Heart left ventricle (tissue), 16 donors: ENCODE measurements at places on chromosomes 2 and 18. TPM values are rescaled to one million over a fixed set of nuclear protein-coding genes. Genes with fewer than 3 reads are reported as not detected.

DNA sequence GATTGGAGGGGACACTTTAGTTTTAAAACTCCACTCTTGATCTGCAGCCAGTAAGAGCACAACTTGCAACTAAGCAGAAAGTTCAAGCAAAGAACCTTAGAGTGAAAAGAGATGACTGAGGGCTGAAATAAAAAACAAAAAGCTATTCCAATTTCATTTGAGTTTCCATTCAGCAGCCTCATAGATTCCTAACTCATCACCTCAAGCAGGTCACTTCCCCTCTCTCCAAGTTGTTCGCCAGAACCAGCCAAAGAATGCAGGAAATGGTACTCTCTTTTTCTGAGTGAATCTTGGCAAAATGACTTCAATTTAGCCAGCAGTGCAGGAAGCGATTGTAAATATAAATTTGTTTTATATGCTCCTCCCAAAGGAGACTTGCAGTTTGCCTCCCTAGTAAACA lies 213.3 kb downstream of the SETBP1 start:
- no peak overlapping the region for H3K27ac ChIP-seq
- peaks cover 36% of the 10 kb centered on the region for H3K4me1 ChIP-seq
- no peak for DNase-seq
- no peaks in the 10 kb centered on the region for H3K36me3 ChIP-seq
- H3K27me3 ChIP-seq, result no peaks in the 10 kb centered on the region

- H3K4me3 ChIP-seq, result no peak overlapping the region
- H3K4me1 ChIP-seq, result peaks cover 23% of the 10 kb centered on the region
- peaks cover 11% of the 10 kb centered on the region for H3K36me3 ChIP-seq
Measured at GRCh38 chr2:105812180-105813044, 67.7 kb downstream of the NCK2 start.

- peak overlapping the region; percentile 83 for H3K4me3 ChIP-seq
- DNase-seq, result no peak
- H3K27me3 ChIP-seq, result no peaks in the 10 kb centered on the region
- peak overlapping the region; percentile 93 for H3K27ac ChIP-seq
Measured at GRCh38 chr2:196591621-196592022, 47.9 kb upstream of the CCDC150 start.

DNA sequence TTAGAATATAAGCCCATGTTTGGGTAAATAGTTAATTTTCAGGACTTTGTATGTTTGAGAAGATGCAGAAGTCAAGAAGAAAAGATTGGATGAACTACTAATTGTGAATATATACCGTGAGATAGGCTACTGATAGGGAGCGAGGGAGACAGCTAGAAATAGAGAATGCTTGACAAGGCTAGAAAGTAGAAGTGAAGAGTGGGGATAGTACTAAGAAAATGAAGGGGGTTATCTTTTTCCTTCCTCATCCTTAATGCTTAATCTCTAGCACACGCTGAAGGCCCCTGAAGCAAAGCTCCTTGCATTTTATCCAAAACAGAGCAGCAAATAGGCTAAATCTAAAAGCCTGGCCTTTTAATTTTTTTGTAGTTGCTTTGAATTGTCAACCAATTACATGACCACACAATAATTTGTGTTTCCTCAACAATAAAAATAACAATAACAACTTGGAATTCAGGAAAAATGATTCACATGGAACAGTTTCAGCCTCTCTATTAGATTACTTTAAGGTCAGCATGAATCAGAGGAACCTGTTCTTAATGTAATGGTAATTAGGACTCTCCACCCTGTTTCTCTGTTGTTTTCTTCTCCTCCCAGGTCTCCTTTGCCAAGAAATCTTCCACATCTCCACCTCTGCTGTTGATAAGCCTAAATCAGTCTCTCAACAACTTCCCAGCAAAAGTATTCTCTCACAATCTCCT lies 1071.3 kb upstream of the ZEB2 start:
- H3K27me3 ChIP-seq, result no peaks in the 10 kb centered on the region
- H3K27ac ChIP-seq, result no peak overlapping the region
- H3K4me1 ChIP-seq, result no peaks in the 10 kb centered on the region
- no peaks in the 10 kb centered on the region for H3K36me3 ChIP-seq
- no peak overlapping the region for H3K4me3 ChIP-seq

The SLC4A5 gene
- total RNA-seq, result 0.36 TPM

DNA sequence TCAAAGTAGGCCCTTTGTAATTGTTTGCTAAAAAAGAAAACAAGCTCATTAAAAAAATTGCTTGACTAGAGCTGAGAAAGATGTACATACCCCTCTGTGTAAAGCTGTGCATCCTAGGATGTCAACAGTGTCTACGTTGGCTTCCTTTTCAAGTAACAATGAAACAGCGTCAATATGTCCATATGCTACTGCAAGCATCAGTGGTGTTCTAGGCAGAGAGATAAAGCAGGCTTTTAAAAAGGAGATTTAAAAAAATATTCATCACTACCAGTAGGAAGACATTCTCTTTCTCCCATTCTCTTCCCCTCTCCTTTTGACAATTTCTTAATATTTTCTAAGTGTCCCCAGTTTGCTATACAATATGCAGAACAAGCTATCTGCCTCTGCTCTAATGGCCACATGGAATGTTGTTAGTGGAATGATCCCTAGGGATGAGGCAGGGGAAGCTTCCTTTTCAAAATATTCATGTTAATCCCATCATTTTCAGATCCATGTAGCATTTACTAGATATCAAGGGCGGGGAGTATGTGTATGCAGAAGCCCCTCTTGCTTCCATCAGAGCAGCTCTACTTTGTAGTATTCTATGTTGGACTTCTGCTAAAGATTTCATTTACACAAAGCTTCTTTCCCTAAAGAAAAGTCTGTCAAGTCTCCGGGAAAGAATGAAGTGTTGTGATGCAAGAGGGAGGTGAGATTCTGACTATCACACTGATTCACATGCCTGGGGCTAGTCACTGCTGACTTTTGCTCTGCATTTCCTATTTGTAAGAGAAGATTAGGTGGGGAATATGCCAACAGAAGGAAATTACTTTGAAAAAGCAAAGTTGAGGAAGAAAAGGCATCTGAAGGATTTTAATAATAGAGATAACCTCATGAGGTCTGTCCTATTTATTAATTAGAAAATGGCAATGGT lies 81.5 kb upstream of the PGAP1 start:
- peaks cover 3% of the 10 kb centered on the region for H3K36me3 ChIP-seq
- no peak overlapping the region for H3K4me3 ChIP-seq
- no peak for DNase-seq
- no peaks in the 10 kb centered on the region for H3K27me3 ChIP-seq
- H3K4me1 ChIP-seq, result peaks cover 9% of the 10 kb centered on the region
- H3K27ac ChIP-seq, result no peak overlapping the region

- no peaks in the 10 kb centered on the region for H3K36me3 ChIP-seq
- DNase-seq, result no peak
- no peaks in the 10 kb centered on the region for H3K27me3 ChIP-seq
- no peaks in the 10 kb centered on the region for H3K4me1 ChIP-seq
- H3K4me3 ChIP-seq, result no peak overlapping the region
- no peak overlapping the region for H3K27ac ChIP-seq
Measured at GRCh38 chr2:209960045-209960444, 42.4 kb upstream of the RPE start.

DNA sequence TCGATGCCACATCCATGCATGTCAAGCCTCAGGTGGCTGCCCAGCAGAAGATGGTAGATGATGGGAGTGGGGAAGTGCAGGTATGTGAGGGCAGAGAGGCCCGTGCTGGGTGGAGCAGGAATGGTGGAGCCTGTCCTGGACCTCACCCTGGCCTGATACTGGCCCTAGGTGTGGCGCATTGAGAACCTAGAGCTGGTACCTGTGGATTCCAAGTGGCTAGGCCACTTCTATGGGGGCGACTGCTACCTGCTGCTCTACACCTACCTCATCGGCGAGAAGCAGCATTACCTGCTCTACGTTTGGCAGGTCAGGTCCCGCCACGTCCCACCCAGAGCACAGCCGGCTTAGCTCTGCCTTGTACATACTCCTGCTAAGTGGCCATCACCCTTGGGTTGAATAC lies 13.0 kb downstream of the VIL1 start:
- no peaks in the 10 kb centered on the region for H3K27me3 ChIP-seq
- no peaks in the 10 kb centered on the region for H3K4me1 ChIP-seq
- H3K36me3 ChIP-seq, result no peaks in the 10 kb centered on the region
- H3K4me3 ChIP-seq, result no peak overlapping the region

DNA sequence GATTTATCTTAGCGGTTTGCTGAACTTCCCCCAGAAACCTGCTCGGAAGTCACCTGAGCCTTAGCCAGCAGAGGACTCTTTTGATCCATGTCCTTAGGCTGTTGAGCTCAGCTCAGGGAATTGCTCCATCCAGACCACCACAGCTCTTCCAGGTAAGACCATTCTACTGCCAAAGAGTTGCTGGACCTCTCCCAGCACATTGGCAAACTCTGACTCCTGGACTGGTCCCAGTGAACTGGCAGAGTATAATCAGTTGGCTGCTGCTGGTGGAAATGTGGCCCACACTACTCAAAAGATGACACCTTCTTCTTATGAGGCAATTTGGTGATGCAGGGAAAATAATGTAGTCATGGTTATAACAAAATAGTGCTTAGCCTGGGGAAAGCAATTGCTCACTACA lies 308.8 kb upstream of the FIGN start:
- DNase-seq, result peak; percentile 54
- H3K27me3 ChIP-seq, result no peaks in the 10 kb centered on the region
- no peak overlapping the region for H3K27ac ChIP-seq
- no peaks in the 10 kb centered on the region for H3K36me3 ChIP-seq
- no peaks in the 10 kb centered on the region for H3K4me1 ChIP-seq

- no peaks in the 10 kb centered on the region for H3K4me1 ChIP-seq
- no peaks in the 10 kb centered on the region for H3K27me3 ChIP-seq
- no peak overlapping the region for H3K27ac ChIP-seq
- H3K4me3 ChIP-seq, result no peak overlapping the region
Measured at GRCh38 chr2:80070587-80070986, 234.0 kb downstream of the LRRTM1 start.

The SERPINB4 gene
- total RNA-seq, result not detected
